ENCODE measurements at places on chromosomes 4 and X.

DNA sequence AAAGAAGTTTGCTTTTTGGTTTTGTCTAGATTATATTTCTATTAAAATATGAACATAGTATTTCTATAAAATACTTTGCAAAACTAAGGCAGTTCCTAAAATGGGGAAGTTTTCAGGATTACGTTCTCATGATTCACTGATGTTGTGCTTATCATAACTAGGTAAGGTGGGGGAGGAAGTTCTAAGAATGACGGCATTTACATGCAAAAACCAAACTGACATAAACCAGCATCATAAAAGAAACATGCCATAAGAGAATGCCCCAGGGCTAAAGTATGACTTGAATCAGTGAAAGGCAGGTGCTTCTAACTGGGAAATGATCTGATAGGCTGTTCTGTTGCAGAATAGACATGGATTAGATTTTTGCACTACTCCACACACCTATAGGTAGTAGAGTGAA lies 204.7 kb upstream of the JADE1 start:
- DNase-seq: peak; percentile 21

DNA sequence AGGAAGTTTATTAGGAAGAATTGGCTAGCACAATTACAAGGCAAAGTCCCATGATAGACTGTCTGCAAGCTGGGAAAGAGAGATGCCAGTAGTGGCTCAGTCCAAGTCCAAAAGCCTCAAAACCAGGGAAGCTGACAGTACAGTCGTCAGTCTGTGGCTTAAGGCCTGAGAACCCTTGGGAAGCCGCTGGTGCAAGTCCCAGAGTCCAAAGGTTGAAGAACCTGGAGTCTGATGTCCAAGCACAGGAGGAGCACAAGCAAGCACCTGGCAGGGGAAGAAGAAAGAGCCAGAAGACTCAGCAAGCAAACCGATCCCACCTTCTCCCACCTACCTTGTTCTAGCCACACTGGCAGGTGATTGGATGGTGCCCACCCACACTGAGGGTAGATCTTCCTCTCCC lies 51.3 kb upstream of the TMEM150C start:
- no peak for DNase-seq

DNA sequence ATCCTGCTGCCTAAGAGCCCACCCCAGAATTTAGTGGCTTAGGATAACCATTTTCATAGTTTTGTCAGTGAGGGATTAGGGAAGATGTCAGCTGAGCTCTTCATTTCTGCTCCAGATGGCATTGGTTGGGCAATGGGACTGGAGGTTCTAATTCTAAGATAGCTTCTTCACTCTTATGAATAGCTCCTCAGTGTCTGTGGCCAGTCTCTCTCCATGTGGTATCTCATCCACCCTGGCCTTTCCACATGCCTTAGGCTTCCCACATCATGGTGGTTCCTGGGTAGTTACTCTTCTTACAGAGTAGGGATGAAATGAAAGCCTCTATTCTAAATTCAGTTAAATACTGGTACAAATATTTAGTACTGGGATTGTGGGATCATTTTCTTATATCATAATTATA lies 31.3 kb downstream of the REPS2 start:
- no peak for DNase-seq

- DNase-seq: no peak
These were observed 20.3 kb downstream of the RGS12 start for GRCh38 chr4:3313139-3313538.

GRCh38 chrX:10859353-10859752 lies 239.0 kb upstream of the MID1 start:
- DNase-seq: peak; percentile 0

DNA sequence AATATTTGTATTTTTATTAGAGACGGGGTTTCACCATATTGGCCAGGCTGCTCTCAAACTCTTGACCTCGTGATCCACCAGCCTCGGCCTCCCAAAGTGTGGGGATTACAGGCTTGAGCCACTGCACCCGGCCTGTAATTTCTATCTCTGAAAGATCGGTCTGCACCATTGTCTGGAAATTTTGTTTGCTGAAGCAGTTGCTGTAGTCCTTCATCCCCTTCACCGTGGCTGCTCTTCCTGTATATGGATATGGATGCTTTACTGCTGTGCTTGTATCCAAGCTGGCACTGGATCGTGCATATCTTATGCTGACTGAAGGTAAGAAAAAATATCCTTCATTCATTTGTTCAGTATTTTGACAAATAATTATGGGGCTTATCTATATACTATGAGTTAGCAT lies 338.4 kb upstream of the GNPDA2 start:
- DNase-seq: no peak

GRCh38 chr4:112176596-112176995 lies 31.3 kb downstream of the FAM241A start:
- no peak for DNase-seq

- peak; percentile 90 for DNase-seq
These were observed 5.3 kb upstream of the STBD1 start for GRCh38 chr4:76301068-76301774.

- DNase-seq: no peak
These were observed 153.7 kb upstream of the GK2 start for GRCh38 chr4:79561751-79562150.

DNA sequence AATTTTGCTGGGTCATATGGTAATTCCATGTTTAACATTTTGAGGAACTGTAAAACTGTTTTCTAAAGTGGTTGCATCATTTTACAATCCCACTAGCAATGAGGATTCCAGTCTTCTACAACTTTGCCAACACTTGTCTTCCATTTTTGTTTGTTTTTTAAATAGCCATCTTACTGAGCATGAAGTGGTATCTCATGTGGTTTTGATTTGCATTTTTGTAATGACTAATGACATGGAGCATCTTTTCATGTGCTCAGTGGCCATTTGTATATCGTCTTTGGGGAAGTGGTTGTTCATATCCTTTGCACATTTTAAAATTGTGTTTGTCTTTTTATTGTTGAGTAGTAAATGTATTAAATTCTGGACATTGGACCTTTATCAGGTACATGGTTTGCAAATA lies 94.7 kb downstream of the TMEM131L start:
- DNase-seq: no peak

- no peak for DNase-seq
These were observed 912.9 kb upstream of the INTU start for GRCh38 chr4:126719852-126720251.

- DNase-seq: no peak
These were observed 93.0 kb downstream of the PHKA2 start for GRCh38 chrX:18890724-18891547.

DNA sequence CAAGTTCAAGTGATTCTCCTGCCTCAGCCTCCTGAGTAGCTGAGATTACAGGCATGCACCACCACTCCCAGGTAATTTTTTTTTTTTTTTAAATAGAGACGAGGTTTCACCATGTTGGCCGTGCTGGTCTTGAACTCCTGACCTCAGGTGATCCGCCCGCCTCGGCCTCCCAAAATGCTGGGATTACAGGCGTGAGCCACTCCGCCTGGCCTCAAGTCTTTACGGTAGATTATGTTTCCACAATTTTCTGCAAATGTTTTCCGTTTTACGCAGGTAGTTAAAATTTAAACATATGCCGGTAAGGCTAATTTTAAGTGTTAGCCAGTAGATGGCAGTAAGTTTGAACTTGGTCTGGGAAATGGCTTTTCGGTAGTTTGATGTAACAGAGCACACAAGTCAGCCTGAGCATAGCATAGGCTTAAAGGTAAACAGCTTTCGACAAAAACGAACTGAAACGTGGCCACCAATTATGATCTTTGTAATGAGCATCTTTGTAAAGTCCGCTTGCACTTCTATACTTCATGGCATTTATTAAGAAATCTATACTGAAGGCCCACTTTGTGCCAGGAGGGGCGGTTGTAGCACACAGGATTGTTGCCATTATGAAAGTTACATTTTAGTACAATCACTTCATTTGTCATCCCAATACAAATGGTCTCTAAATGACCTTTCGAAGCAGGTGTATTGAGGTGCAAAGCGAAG lies 31.1 kb downstream of the CCKAR start:
- peak; percentile 21 for DNase-seq

DNA sequence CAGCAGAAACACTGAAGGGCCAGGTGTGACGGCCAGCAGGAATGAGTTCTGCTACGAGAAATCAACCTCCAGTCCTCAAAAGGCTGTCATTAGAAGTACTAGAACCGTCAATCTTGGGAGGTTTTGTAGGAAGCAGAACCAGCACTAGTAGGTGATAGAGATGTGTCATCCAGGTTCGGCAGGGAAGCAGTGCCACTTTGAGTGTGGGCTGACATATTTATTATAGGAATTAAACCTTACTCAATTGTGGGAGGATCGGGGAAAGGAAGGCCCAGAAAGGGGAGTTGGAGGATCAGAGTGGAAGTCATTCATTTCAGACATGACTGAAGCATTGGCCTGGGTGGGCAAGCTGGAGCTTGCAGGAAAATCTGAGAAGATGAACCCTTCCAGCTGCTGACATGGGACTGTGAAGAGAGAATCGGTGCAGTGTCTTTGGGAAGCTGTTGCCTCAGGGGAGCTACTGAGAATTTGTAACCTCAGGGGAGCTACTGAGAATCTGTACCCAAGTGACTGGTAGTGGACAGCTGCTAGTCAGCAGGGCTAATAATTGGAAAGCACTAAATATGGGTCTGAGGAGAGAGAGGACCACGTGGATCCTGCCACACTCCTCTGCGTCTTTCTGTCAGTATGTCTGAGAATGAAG lies 177.4 kb downstream of the SPRY1 start:
- DNase-seq: no peak

GRCh38 chr4:88981556-88981955 lies 75.4 kb downstream of the FAM13A start:
- DNase-seq: no peak

GRCh38 chrX:45479835-45480422 lies 279.3 kb upstream of the DIPK2B start:
- peak; percentile 98 for DNase-seq

DNA sequence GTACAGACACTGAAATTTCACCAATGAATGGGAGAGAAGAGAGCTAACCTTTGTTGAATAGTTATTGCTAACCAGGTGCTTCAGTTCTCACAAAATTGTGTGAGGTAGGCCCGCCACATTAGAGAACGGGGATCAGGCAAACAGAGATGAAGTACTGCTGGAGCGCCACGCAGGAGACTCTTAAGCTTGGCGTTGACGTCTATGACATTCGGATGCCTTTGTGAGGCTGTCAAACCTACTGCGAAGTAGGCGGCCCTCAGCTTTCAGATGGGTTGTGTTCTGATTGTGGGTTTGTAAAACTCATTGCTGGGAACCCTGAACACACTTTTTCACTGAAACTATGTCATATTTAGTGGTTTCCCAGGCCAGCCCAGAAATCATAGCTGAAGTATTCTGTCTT lies 173.6 kb downstream of the CBR4 start:
- DNase-seq: no peak

- no peak for DNase-seq
These were observed 5.1 kb downstream of the MED28 start for GRCh38 chr4:17619416-17620105.

- no peak for DNase-seq
These were observed 409.3 kb upstream of the NWD2 start for GRCh38 chr4:36835246-36835645.

- peak; percentile 48 for DNase-seq
These were observed 886 bp downstream of the DCLK2 start for GRCh38 chr4:150079081-150079581.

- DNase-seq: peak; percentile 31
These were observed 79.8 kb upstream of the GPM6A start for GRCh38 chr4:175891851-175892250.

DNA sequence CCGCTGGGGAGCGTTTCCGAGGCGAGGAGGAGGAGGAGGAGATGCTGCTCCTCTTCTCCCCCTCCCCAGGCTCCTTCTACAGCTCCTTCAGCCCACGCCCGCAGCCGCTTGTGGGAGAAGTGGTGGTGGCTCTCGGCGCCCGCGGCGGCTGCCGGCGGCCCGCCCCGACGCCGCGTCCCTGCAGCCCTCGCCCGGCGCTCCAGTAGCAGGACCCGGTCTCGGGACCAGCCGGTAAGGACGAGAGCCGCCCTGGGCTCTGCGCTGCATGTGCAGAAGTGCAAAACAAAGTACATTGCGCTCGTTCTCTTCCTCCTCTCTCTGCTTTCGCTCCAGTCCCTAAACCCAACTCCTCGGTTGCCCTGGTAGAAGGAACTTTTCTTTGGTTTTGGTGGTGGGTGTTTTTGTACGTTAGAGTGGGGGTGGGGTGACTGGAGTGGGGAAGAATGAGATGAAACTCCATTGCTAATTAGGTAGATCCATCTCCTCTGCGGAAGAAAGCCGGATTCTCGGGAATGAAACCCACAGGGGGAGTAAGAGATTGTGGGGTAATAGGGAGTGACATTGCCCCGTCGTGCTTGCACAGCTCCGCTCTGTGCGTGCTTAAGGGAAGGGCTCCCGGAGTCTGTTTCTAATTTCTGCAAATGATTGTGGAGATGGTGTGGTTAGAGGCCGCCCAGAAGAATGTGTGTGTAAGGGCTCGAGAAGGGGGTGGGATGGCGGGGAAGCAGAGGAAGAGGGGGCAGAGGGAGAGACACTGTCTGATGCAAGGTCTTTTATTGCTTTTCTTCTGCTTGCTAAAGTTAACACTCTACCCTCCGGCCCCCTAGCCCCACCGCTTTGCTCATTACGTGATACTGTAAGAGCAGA lies 677 bp downstream of the PTPN13 start:
- peak; percentile 60 for DNase-seq

DNA sequence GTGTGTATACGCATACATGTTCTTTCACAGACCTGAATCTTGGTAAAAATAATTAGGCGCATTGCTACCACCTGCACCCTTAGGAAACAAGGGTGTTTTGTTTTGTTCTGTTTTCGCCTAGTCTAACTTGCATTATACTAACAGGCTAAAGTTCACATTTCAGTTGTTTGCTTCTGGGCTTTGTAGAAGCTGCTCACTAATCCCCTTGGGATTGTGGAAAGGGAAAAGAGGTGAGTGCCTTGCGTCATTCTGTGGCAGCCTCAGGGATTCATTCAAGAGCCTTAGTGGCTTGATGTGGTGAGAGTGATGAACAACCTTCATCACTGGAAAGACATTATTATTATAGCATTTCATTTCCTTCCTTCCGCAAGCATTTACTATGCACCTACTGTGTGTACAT lies 331.1 kb downstream of the ADGRL3 start:
- no peak for DNase-seq

DNA sequence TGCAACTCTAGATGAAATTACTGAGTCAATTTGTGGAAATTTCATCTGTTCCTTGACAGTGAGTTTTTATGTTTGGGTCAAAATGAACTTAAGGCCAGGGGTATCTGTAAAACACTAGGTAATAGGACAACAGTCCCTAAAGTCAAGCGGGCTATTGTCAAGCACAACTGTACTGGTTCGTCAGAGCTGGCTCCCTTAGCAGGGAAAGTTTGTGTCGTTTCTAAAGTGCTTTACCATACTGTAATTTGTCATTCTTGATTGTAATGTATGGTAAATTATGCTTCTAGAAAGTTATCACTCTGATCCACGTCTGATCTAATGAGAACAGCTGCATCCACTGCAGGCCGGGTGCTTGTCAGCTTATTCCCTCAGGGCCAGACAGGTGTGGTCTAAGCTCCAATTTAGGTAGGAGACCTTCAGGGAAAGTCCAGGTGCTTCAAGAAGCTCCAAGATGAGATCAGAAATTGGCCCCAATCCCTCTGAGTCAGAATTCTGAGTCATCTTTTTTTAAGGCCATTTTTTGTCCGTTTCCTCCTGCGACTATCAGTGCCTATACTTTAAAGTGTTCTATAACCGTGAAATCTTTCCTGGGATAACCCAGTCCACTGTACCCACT lies 92.2 kb downstream of the PALLD start:
- peak; percentile 88 for DNase-seq

GRCh38 chr4:1974840-1975239 lies 33.9 kb downstream of the NELFA start:
- no peak for DNase-seq

Measured in HT1080 (cell line).